Kasumi-1 (cell line): ENCODE measurements at places on chromosomes 2 and 18.

DNA sequence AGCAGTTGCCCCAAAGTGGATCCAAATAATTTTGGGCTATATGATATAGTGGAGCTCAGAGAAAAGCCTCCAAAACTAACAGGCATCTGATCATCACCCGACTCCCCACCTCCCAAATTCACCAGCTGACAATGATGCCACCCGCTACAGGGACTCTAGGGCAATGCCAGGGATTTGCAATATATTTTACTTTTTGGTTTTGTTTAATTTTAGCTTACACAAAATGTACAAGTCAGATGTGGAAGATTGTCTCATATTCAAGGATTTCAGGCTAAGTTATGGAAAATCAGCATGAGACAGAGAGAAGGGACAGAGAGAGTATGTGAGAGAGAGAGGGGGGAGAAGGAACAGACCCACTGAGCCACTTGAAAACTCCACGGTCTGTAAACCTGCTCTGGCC lies 187.4 kb downstream of the TMEM247 start:
- DNase-seq, result no peak

- DNase-seq, result no peak
Measured at GRCh38 chr2:48696881-48697280, 58.6 kb downstream of the LHCGR start.

- DNase-seq, result no peak
Measured at GRCh38 chr2:132654968-132655367, 15.0 kb downstream of the LYPD1 start.

DNA sequence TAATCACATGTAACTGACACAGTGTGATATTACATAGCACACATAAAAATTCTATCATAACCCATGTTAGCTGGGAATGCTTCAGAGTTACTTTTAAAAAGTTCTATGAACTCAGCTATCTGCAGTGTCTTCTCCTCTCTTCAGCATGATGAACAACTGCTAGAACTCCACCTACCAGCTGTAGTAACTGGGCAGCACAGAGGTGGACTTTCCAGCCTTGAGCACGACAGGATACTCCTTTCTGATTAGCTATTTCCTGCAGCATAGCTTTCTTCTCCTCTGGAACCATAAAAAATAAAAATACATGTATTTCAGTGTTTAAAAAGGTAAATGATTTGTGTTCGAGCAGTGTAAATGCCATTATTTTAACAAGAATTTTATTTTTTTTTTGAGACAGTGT lies 59.5 kb upstream of the AMMECR1L start:
- DNase-seq, result no peak

- DNase-seq, result no peak
Measured at GRCh38 chr2:186445506-186445905, 40.6 kb upstream of the ZC3H15 start.

GRCh38 chr2:75573145-75573878 lies 12.6 kb upstream of the EVA1A start:
- no peak for DNase-seq

DNA sequence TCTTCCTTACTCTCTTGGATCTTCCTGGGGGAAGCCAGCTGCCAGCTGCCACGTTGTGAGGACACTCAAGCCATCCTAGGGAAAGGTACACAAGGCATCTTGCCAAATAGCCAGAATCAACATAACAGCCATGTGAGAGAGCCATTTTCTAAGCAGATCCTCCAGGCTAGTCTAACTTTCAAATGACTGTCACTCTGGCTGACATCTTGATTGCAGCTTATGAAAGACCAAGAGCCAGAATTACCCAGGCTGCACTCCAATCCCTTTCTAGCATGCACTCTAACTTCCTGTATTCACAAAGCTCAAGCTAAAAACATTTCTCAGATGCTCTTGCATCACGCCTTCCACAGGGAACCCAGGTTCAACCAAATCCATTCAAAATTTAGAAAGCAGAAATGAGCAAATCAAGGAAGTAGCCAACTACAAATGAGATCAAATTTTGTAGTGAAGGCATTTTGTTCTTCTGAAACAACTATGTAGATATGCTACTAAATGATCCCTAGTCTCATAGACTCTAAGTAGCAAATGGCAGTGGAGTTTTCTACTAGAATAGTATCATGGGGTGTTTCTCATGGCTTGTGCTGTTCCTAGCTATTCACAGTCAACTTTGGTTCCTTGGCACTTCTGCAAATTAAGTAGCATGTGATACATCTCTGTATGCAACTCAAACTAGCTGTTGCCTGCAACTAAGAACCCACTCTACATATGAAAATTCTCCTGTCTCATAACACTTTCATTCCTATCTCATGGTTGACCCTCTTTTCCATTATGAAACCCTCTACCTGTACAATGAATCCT lies 281.9 kb downstream of the ZEB2 start:
- DNase-seq, result peak; percentile 89

GRCh38 chr2:59196491-59196890 lies 955.4 kb upstream of the FANCL start:
- DNase-seq, result no peak

- DNase-seq, result no peak
Measured at GRCh38 chr2:104844807-104845551, 8.9 kb upstream of the POU3F3 start.

DNA sequence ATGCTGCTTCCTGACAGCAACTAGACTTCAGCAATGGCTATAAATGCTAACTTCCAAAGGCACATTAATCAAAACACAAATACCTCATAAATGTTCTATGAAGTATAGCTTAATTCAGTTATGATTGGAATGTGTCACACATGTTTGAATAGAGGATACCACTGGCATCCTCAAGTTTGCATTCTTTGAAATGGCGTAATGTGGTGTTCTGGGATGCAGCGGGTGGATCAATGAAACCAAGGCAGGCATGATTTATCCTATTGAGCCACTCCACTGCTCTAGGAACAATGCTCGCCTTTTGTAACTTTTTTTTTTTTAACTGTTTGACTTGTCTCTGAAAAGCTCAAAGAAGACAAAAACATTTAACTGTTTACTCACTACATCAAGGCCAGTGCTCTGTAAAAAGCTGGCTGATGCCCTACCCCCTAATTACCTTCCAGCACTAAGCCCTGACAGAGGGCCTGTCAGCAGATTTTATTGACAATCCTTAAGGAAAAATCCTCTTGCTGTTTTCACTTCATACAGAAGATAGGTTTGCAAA lies 278.8 kb upstream of the SESTD1 start:
- no peak for DNase-seq

- no peak for DNase-seq
Measured at GRCh38 chr2:178385595-178386148, 65.3 kb downstream of the PRKRA start.

- DNase-seq, result peak; percentile 86
Measured at GRCh38 chr2:181457121-181457740, at the start of gene ITGA4. Gene ITGA4 (plus strand): TSS chr2:181457386. CDS start chr2:181457655, 269 bp downstream.

GRCh38 chr2:85396531-85397470 lies 13.4 kb downstream of the CAPG start:
- no peak for DNase-seq

GRCh38 chr2:191394043-191394442 lies 148.8 kb downstream of the MYO1B start:
- DNase-seq, result no peak

GRCh38 chr2:99571533-99571932 lies 81.7 kb upstream of the REV1 start:
- no peak for DNase-seq

DNA sequence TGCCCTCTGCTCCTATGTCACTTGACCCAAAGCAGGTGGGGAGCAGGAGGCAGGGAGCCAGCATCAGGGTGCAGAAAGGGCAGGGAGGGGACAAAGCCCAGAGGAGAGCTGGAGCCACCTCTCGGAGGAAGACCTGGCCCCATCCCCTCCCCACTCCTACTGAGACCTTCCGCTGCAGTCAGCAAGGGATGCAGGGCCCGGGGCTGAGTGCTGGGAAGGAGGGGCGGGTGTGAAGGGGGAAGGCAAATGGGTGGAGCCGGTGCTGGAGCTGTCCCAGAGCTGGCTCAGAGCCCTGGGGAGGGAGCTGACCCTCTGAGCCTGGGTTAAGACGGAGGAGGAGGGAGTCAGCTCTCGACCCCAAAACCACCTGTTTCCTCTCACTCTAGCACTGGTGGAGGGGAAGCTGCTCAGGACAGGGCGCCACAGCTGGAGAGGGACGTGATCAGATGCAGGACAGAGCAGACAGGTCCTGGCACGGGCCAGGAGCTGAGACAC lies 33.8 kb downstream of the HS1BP3 start:
- DNase-seq, result peak; percentile 17

- no peak for DNase-seq
Measured at GRCh38 chr2:457262-457661, 169.4 kb upstream of the ALKAL2 start.

DNA sequence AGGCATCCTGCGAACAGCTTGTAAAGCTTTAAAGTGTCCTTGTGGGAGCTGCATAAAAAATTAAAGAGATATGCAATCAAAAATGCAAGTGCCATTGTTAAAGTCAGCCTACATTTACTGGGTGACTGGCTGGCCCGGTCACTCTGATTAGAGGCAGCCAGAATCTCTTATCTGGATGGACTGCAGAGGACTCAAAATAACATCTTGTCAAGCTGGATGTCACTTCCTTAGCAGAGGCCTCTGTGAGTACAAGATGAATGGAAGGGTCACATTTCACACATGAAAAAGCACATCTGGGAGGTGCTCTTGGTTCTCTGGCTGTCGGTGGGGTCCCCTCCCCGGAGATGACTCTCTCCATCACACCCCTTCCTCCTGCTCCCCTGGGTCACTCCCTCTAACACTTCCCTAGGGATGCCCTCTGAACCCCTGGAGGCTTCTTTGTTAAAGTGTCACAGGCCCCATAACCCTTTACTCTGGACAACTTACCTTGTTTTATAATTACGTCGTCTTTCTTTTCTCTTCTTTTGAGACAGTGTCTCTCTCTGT lies 122.1 kb downstream of the SH3BP4 start:
- no peak for DNase-seq

- DNase-seq, result no peak
Measured at GRCh38 chr18:33583901-33584300, 5.9 kb downstream of the ASXL3 start.

DNA sequence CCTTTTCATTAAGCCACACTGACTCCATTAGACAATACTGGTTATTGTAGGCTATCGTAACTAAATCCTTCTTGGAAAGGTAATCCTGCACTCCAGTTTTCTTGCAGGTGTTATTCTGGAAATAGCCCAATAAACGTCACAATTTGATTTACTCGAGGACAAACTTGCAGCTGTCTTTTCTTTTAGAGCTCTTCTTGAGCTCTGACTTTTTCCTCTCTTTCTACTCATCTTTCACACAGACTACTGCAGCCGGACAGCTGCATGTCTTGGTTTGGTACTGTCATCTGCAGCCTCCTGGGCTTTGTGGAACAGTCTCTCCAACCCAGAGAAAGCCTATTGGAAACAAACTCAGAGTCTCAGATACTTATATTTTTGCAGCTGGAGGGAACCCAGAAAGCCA lies 23.0 kb upstream of the MSGN1 start:
- no peak for DNase-seq

DNA sequence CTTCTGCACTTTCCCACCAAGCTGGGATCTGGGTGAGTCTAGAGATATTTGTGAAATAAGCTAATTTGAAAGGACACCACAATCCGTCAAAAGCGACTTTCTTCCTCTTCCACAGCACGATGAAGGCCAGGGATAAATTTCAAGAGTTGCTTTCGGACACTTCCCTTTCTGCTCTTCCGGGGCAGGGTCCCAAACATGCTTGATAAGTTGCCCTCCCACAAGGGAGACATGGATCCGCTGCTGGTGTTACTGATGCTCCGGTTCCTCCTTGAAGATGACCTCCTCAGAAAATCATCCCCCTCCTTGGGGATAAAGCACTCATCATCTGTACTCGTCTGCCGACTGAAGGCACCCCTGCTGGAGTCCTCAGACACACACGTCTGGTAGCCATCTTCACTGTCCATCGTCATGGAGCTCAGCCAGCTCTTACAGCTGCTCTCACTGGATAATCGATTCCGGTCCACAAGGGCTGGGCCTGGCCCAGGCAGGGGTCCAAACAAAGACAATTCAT lies 28.2 kb downstream of the CYTIP start:
- DNase-seq, result no peak

- no peak for DNase-seq
Measured at GRCh38 chr2:43460611-43461365, 135.1 kb downstream of the THADA start.
